ENCODE measurements at places on chromosomes 5 and 9.
A peak's percentile ranks its signal among the peaks of the same experiment; 100 is the strongest.

DNA sequence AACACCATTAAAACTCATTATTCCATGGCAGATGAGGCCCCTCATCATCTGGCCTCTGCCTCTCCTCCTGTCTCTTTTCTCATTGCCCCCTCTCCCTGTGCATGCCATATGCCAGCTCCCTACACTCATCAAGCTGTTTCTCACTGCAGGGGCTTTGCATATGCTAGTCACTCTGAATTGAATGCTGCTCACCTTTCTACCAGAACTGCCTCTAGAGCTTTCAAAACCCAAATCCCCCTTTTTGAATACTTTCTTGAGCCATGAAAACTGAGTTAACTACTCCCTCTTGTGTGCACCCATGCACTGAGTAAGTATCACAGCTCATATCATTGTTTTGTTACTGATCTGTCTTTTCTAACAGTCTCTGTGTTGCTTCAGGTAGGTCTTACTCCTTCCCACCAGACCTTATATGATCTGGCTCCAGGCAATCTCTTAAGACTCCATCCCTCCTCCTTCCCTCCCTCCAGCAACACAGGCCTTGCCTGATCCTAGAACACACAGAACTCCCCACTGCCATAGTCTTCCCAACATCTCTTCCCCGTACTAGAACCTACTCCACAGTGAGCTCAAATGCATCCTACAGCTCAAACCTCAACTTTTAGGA, 60.5 kb downstream of the ASTN2 start:
- no peak for DNase-seq

DNA sequence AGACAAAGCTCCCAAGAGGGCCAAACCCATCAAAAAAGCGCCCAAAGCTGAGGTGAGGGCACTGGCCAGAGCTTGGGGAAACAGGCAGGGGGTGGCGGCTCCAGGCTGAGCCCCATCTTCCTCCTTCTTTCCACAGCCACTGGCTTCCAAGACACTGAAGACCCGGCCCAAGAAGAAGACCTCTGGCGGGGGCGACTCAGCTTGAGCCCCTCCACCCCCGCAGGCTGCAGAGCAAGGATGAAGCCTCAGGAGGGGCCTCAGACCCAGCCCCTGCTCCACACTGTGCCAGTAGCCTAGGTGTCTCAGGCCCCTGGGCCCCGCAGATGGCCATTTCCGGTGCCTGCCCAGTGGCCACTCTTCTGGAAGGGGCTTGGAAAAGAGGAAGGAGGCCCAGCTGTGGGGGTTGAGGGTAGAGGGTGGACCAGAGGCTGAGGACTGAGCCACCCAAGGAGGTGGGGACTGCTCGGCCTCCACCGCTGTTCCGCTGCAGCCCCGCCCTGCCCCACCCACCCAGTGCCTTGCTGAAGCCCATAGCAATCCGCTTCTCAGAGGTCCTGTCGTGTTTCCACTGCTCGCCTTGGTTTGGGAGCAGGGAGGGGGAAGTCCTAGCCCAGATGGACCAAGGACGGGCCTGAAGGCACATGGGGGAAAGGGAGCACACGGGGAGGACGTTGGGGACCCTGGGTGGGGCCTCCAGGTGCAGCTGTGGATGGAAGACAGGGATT, 6.9 kb downstream of the REEP2 start:
- no peak for DNase-seq

- DNase-seq, result no peak
Observed at GRCh38 chr9:135889564-135890189, 17.7 kb downstream of the CAMSAP1 start.

DNA sequence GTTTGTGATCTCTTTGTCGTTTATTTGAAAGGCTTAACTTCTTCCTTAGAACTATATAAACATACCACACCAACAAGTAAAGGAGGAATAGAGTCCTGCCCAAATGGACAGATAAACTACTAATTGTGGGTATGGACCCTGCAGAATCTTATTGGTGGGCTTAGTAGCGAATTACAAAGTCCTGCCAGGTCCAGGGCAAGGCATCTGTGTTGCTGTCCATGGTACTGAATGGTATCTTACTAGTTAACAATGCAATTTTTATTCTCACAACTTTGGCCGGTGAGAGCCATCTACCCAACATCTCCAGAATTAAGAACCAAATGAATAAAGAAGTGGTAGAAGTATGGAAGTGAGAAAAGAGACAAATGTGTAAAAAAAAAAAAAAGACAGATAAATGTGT, 1782.4 kb upstream of the WWC1 start:
- DNase-seq, result no peak

GRCh38 chr9:70013598-70014196, 30.0 kb upstream of the MAMDC2 start:
- DNase-seq, result no peak

GRCh38 chr9:69949396-69949795, 94.3 kb upstream of the MAMDC2 start:
- no peak for DNase-seq

DNA sequence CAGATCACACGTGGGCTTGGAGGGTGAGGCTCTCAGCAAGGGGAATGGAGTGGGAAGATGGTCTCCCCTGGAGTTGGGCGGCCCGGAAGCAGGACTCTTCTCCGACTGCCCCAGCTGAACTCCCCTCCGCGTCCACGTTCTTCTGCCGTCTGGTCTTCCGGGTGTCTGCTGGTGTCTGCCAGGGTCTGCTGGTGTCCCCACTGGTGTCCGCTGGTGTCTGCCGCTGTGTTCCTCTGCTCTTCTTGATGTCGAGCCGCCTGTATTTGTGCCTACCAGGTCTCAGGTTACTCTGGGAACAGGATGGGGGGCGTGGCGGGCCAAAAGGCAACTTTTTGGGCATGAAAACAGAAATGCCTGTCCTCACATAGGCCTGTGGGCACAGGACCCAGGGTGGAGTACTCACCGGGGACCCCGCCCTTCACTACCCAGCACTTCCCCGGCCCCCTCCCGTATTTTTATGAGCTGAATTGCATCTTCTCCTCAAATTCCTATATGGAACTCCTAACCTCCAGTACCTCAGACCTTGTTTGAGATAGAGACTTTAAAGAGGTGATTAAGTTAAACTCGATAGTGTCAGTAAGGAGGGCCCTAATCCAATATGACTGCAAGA, 675.4 kb downstream of the SEMA5A start:
- no peak for DNase-seq

DNA sequence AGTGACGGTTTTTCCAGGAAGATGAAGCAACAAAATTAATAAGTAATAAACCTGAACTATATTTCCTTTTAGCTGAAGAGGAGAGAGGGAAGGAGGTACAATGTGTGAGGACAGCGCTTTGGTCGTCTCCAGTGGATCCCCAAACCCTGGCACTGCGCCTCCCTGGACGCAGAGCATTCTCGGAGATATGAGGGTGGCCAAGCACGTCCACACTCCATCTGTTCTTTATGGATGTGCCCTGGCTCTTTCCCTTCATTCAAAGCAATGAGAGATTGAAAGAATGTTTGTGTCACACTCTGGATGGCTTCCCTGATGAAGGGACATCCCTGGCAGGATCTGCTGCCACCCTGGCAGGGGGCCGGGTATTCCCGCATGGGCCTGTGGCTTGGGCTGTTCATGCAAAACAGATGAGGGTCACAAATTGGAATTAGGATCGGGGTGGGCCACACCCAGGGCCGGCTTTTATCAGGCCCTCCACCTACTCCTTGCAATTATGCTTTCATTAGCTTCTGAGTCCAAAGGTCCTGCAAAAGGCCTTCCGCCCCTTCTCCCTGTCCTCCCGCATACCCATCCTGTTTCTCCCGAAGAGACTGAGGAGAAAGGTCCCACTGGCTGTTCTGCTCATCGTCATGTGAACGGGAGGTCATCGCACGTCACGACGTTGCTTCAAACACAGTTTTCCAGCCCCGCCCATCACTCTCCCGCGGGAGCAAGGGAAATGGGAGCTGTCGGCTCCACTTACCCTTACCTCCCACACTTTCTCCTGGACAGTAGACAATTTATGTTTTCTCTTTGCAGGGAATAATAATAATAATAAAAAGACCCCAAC, 286.1 kb upstream of the IRX4 start:
- DNase-seq, result no peak

DNA sequence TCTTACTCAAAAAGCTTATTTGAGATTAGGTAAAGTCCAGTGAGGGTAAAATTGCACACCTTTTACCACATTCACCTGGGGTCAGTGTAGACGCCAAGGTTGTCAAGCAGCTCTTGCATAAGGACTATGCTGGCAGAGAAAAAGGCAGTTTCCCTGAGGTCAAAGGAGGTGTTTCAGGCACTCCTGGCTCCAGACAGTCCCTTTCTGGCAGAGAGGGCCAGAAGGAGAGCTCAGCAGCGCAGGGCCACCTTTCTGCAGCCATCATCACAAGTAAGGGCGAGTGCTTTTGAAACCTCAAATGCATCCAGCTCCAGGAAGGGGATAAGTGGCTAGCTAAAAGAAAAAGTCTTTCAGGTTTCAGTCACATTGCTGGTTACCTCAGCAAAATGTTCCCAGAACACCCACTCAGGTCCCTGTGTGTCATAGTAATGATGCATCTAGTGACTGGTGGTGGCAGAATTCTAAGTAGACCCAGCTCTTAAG, 16.7 kb upstream of the IL13 start:
- DNase-seq, result peak; percentile 31

DNA sequence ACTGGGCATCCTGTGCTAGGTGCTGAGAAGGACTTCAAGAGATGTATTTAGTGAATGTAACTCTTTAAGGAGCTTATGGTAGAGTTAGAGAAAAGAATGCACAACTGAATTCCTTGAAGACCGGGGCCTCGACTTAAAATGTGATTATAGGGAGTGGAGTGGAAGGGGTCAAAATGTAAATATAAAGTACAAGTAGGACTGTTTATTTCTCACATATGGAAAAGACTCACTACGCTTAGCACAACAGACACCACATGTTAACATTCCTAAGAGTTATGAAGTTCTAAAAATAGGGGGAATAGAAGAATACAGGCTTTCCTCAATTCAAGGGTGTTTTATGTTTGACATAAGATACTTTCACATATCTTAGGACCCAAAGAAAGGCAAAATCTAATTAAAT, 117.8 kb upstream of the OSMR start:
- DNase-seq, result no peak

DNA sequence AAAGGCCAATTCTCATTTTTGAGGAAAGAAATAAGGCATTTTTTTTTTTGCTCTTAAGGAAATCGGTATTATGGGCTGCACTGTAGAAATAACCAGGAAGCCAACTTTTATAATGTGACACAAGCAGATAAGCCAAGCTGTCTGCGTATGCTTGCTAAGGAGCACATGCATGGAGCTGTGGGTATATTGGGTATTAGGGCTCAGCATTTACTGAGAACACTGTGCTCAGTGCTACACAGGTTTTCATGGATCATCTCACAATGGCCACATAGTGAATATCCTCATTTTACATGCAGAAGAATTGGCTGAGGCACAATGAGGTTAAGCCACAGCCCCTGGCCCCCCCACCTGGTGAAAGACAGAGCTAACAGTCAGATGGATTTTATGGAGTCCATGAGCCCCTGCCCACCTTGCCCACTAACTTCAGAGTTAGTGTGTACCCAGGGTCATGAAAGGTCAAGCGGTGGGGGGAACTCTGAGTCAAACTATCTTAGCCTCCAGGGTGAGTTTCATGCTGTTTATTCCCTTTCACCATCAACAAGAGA, 204.8 kb downstream of the SPATA31A6 start:
- no peak for DNase-seq

GRCh38 chr5:2112173-2113025, 229.7 kb upstream of the IRX4 start:
- DNase-seq, result no peak

DNA sequence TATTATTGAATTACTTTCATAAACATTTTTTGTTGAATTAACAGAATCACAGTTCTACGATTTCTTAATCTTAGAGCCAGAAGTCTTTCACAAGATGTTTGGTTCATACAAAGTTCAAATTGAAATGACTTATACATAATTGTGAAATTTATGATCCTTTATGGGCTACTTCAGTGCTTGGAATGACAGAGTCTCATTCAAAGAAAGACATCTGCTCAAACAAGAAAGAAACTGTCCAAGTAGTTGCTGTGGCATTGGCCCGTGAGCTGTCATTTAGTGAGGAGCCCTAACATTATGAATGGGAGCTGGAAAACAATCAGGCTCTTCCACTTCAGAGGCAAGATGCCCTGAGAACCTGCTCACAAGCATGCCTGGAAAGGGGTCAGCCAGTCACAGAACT, 63.4 kb downstream of the AUH start:
- no peak for DNase-seq

DNA sequence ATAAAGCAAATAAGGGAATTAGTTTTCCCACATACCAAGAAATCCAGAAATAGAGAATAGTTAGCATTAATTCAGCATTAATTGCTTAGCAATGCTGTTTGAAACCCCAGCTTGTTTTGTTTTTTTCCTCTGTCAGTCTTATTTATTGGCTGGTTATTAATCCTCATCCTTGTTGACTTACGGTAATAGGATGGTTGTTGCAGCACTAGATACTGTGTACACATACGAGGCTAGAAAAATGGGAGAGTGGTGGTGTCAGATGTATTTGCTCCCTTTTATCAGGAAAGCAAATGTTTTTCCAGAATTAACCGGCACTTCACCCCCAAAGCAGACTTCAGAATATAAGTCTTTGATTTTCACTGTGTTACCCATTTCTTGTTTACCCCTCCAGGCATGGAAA, 60.4 kb downstream of the ERBIN start:
- DNase-seq, result no peak

DNA sequence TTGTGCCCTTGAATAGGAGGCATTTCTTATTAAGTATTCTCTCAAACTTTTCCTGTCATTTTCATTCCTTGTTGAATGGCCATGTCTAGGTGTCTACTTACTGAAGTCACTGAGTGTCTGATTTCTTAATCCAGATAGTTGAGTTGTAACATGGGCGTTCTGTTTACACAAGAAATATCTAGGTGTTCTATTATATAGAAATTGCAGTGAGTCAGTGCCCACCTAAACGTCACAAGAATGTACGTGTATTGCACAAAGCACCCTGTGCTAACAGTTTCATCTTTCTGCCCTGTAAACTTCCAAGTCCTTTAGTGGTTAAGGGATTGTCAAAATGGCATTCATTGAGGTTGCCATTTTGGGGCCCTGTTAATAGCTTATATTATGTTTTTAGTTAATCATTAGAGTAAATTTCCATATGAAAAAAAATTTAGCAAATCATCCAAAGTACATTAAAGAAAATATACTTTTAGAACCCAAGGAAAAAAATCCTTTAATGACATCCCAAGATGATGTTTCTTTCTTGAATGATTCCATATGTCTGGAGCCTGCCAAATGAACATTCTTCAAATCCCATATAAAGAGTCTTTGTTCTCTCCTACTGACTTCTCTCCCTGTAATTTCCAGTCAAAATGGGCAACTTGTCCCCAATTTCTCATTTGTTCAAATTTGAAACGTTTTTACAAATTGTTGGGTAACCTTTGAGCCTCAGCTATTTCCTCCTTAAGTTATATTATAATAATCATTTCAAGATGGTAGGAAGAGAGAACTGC, 114.2 kb downstream of the GOLPH3 start:
- DNase-seq, result no peak

DNA sequence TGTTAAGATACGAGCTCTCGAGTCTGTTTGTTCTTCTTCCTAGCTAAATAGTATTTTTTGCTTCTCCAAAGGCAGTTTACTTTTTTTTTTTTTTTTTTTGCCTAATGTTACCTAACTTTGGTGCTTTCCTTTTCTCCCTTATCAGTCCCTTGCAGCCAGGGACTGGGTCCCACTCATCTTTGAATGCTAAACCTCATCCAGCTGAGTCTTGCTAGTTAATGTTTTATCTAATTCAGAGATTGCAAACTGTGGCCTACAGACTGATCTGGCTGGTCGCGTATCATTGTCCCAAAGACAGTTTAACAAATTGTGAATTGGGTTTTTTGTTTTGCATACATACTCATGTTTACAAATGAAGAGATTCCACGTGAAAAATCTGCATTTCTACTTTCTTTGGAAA, 95.7 kb upstream of the EFNA5 start:
- DNase-seq, result no peak
